Femur (tissue), 1 donor: ENCODE measurements at places on chromosomes 7 and 10.
A peak's percentile ranks its signal among the peaks of the same experiment; 100 is the strongest.

- DNase-seq: no peak
These were observed 11.6 kb downstream of the TMEM273 start for GRCh38 chr10:49176310-49177268.

DNA sequence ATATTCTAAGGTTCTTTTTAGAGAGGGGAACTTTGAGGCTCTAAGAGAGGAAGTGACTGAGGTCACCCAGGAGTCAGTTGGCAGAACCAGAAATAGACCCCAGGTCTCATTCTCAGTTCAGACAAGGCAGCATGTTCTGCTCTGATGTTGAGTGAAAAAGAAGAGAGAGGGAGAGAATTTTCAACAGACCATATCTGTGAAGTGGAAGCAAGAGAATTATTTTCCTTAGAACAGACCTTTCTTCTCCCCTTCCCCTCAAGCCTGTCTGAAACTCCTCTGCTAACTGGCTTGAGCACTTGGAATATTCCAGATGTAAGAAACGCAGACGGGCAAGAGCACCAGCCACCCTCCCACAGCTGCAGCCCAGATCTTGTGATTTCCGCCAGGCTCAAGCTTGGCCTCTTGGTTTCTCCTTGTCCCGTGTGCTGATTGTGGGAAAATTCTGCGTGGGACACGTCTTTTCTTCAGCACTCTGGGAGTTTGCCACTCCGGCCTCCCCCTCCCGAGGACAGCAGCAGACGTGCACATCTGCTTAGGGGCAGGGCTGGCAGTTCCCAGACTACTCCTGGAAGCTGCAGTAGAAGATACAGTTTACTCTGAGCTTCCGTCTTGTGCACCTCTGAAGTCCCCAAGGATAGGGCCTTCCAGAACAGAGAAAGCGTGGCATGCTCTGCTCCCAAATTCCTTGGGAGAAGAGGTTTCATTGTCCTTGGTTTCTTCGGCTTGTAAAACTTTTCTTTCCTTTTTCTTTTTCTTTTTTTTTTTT, 22.7 kb upstream of the IKZF1 start:
- DNase-seq: no peak

GRCh38 chr7:28078036-28078901, 102.3 kb downstream of the JAZF1 start:
- DNase-seq: peak; percentile 58

- DNase-seq: no peak
These were observed 109.2 kb downstream of the EVX1 start for GRCh38 chr7:27351786-27352185.

DNA sequence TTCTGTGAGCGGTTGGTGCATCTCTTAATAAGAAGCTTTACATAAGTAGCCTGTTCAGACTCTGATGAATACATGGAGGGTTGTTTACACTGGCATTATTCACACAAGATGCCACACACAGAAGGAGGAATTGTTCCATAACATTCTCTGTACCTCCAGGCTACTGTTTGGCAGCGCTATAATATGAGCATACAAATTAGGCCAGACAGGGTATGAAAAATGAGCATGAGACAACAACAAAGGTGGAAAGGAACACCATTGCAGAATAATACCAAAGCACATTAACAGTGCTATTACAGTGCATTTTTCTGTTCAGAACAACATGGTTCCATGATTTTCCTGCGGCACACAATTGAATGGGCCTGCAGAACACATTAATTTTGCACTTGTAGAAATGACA, 417.2 kb upstream of the C7orf33 start:
- no peak for DNase-seq

GRCh38 chr10:98463976-98464754, 17.4 kb upstream of the HPS1 start:
- no peak for DNase-seq

- no peak for DNase-seq
These were observed 203.0 kb downstream of the STK31 start for GRCh38 chr7:23913016-23913415.
